Lung microvascular endothelial cell (primary cell): ENCODE measurements at places on chromosomes 4 and X. TPM values are rescaled to one million over a fixed set of nuclear protein-coding genes. Genes with fewer than 3 reads are reported as not detected.

DNA sequence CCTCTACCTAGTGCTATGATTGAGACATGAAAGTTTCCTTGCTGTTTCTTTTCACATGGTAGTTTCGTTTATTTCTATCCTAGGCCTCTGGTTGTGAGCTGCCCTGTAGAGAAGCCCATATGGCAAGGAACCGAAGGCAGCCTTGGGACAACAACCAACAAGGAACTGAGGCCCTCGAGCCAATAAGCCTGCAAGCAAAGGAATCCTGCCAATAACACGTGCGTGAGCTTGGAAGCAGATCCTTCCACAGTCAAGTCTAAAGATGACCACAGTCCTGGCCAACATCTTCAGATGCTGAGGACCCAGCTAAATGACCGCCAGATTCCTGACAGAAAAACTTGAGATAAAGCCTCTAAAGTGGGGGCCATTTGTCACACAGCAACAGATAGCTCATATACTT is 100.4 kb upstream of the FAM9B start:
- no peak for DNase-seq

DGAT2L6 gene
- total RNA-seq = not detected in 2 replicates

SPANXA1 gene
- total RNA-seq = not detected in 2 replicates

DNA sequence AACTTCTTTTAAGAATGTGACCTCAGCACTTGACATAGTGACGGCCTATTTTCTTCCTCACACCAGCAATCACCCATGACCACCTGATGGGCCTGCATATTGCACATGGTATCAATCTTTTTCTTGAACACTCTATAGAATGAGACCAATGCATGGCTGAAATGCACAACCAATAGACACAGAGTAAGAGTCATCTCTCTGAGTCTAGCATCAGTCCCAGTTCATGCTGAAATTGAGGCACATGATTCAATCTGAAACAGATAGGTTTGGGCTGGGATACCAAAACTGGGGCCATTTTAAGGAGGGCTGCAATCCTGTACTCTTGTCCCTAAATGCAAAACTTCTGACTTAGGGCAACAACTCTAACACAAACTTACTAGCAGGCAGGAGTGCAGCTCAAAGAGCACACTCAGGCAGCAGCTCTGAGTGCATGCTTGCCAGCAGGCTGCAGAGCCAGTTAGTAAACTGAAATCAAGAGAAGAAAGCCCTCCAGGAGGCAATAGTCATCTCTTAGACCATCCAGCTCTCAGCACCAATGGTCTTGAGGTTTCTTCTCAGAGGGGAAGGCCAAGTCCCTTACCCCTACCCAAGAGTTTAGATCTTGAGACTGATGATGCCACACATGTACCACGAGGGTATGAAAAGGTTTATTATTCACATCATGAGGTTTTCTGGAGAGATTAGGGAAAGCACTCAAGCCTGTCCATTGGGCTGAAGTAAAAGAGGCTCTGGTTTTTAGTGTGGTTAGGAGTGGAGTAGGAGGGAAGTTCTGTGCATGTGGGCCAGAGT is 24.7 kb upstream of the GPR101 start:
- DNase-seq = no peak

DNA sequence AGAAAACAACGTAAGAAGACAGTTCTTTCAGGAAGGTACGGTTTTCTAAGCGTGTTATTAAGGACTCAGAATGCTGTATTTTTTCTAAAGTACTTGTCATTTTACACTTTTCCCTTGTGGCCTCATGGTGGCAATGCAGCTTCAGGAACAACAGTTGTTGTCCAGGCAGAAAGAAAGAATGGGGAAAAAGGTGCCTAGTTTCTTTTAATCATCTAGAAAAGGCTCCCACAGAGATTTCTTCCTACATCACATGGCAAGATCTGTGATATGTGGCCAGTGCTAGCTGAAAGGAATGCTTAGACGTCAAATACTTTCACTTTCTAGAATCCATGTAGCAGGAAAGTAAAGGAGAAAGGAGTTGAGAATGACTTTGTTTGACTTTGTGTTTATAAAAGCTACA is 49.0 kb upstream of the TRAM1L1 start:
- DNase-seq = no peak

GRCh38 chr4:167282171-167282864 is 48.0 kb upstream of the SPOCK3 start:
- DNase-seq = no peak

DNA sequence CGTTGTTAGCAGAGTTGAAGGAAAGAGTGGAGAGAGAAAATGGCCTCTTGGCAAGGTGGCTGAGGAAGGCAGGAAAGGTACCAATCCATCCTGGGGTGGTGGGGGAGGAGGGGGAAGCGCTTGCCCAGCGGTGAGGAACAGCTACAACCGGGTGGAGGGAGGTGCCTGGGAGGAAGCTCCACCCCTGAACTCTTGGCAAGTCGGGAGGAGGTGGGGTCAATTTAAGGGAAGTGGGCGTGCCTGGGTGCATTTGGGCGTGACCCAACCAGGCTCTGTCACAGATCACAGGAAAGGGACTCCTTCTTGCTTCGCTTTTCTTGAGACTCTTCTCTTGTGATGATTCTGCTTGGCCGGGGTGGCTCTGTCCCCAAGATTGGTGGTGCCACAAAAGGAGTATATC is 41.7 kb downstream of the BCORL1 start:
- DNase-seq = peak; percentile 71

ZDHHC15 gene
- total RNA-seq = not detected in 2 replicates

MAGEB6B gene
- not detected in 2 replicates for total RNA-seq

ABHD18 gene
- 4.1 and 5.4 TPM in 2 replicates for total RNA-seq

RBBP7 gene
- 81.5 and 120 TPM in 2 replicates for total RNA-seq

GRCh38 chr4:45131020-45131419 is 404.7 kb upstream of the GNPDA2 start:
- DNase-seq = no peak

PABPC5 gene
- total RNA-seq = 0.44 and 1.6 TPM in 2 replicates
